ENCODE measurements at places on chromosomes 16 and 17. TPM values are rescaled to one million over a fixed set of nuclear protein-coding genes. Genes with fewer than 3 reads are reported as not detected.
A peak's percentile ranks its signal among the peaks of the same experiment; 100 is the strongest.

DNA sequence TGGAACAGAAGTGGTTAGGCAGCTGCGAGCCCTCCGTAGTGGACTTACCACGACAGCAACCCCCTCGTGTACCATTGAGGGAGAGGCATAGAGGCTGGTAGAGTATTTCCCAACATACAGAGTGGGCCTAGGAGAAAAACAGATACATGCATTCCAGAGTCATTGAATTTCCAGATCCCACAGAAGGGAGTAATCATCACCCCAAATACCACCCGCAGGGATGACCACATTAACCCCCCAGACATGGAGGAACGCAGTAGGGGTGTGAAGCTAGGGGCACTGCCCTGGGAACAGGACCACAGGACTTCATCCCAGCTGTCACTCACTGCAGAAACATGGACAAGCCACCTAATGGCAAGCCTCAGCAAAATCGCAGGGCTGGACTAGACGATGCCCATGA lies 44.7 kb upstream of the ICAM2 start:
- DNase-seq = no peak
- peak overlapping the region; percentile 6 for H3K4me3 ChIP-seq
- peaks cover 70% of the 10 kb centered on the region for H3K36me3 ChIP-seq
- H3K4me1 ChIP-seq = no peaks in the 10 kb centered on the region

GRCh38 chr16:67647111-67647651 lies 2.2 kb downstream of the CARMIL2 start:
- H3K4me3 ChIP-seq = no peak overlapping the region
- H3K27ac ChIP-seq = no peak overlapping the region
- peaks cover 5% of the 10 kb centered on the region for H3K4me1 ChIP-seq
- peaks cover 33% of the 10 kb centered on the region for H3K27me3 ChIP-seq
- no peaks in the 10 kb centered on the region for H3K36me3 ChIP-seq

GRCh38 chr17:75734674-75735294 lies 13.5 kb downstream of the ITGB4 start:
- H3K27ac ChIP-seq = no peak overlapping the region
- no peaks in the 10 kb centered on the region for H3K4me1 ChIP-seq
- no peaks in the 10 kb centered on the region for H3K36me3 ChIP-seq
- H3K4me3 ChIP-seq = no peak overlapping the region

- H3K36me3 ChIP-seq = no peaks in the 10 kb centered on the region
- no peak for DNase-seq
- H3K4me3 ChIP-seq = no peak overlapping the region
- H3K4me1 ChIP-seq = no peaks in the 10 kb centered on the region
Observed at GRCh38 chr16:35352431-35352830, 1893.0 kb downstream of the TP53TG3F start.

- H3K4me3 ChIP-seq = no peak overlapping the region
- no peak for DNase-seq
- no peaks in the 10 kb centered on the region for H3K4me1 ChIP-seq
- H3K27ac ChIP-seq = no peak overlapping the region
Observed at GRCh38 chr16:70779361-70779760, 21.6 kb downstream of the VAC14 start.

DNA sequence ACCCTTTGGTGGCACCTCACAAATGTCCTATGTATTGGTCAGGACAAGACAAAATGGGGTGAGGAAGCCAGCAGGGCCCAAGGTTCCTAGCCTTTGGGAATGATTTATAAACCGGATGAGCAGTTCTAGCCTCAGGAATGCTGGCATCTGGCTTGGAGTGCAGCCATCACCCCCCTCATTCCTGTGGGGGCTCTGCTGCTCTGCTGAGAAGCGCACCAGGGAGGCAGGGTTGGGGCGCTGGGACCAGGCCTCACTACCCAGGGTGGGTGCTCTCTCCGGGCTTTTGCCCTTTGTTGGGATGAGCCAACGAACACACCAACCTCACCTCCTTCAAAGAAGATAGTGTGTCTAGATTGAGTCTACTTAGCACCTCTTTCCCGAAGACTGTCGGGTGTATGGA lies 39.2 kb downstream of the TMEM11 start:
- DNase-seq = no peak
- H3K4me1 ChIP-seq = peaks cover 22% of the 10 kb centered on the region

- no peaks in the 10 kb centered on the region for H3K4me1 ChIP-seq
- no peaks in the 10 kb centered on the region for H3K36me3 ChIP-seq
- peak; percentile 38 for DNase-seq
Observed at GRCh38 chr17:6456914-6457687, 12.8 kb downstream of the PIMREG start.

- no peaks in the 10 kb centered on the region for H3K27me3 ChIP-seq
- no peak overlapping the region for H3K4me3 ChIP-seq
- peaks cover 8% of the 10 kb centered on the region for H3K4me1 ChIP-seq
- peaks cover 69% of the 10 kb centered on the region for H3K36me3 ChIP-seq
Observed at GRCh38 chr17:62597920-62598319, 29.6 kb upstream of the MRC2 start.

DNA sequence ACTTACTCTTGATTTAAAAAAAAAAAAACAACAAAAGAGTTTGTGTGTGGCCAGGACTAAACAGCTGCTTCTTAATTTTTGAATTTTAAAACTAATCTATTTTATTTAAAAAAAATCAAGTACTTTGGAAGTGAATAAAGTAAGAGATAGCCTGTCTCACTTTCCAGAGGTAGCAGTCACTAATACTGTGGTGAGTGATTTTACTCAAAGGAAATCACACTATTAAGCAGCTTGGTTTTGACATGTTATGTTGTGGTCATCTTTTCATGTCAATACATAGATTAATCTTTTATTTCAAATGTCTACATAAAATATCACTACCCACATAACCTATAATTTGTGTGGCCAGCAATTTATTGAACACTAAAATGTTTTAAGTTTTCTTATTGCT lies 102.2 kb upstream of the HLF start:
- no peaks in the 10 kb centered on the region for H3K4me1 ChIP-seq
- no peaks in the 10 kb centered on the region for H3K36me3 ChIP-seq
- H3K27ac ChIP-seq = no peak overlapping the region
- H3K27me3 ChIP-seq = no peaks in the 10 kb centered on the region
- DNase-seq = no peak

DNA sequence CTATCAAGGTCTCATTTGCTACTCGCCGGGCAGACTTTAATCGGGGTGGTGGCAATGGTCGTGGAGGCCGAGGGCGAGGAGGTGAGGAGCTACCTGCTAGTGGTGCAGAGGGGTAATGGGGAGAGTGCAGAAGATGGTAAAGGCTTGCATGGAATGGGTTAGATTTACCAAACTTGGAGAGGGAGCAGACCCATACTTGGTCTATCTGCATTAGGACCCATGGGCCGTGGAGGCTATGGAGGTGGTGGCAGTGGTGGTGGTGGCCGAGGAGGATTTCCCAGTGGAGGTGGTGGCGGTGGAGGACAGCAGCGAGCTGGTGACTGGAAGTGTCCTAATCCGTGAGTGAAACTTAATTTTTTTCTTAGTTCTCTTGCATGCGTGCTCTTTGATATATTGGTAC lies 10.1 kb downstream of the FUS start:
- no peak overlapping the region for H3K4me3 ChIP-seq
- H3K27ac ChIP-seq = no peak overlapping the region
- no peaks in the 10 kb centered on the region for H3K27me3 ChIP-seq

GRCh38 chr16:9322769-9323168 lies 231.3 kb downstream of the HAPSTR1 start:
- H3K4me3 ChIP-seq = no peak overlapping the region
- H3K27me3 ChIP-seq = no peaks in the 10 kb centered on the region
- H3K27ac ChIP-seq = no peak overlapping the region

- H3K4me3 ChIP-seq = no peak overlapping the region
- no peak for DNase-seq
- peaks cover 22% of the 10 kb centered on the region for H3K4me1 ChIP-seq
- H3K27ac ChIP-seq = no peak overlapping the region
- no peaks in the 10 kb centered on the region for H3K36me3 ChIP-seq
Observed at GRCh38 chr16:87368029-87368770, 15.4 kb downstream of the FBXO31 start.

- peaks cover 41% of the 10 kb centered on the region for H3K36me3 ChIP-seq
- peak overlapping the region; percentile 42 for H3K27ac ChIP-seq
- H3K4me3 ChIP-seq = no peak overlapping the region
- H3K4me1 ChIP-seq = peaks cover 54% of the 10 kb centered on the region
- H3K27me3 ChIP-seq = no peaks in the 10 kb centered on the region
- peak; percentile 89 for DNase-seq
Observed at GRCh38 chr17:41772218-41772585, 14.3 kb downstream of the JUP start.

GRCh38 chr17:70774339-70775117 lies 605.2 kb downstream of the KCNJ2 start:
- H3K4me1 ChIP-seq = no peaks in the 10 kb centered on the region
- DNase-seq = no peak
- H3K4me3 ChIP-seq = no peak overlapping the region
- no peak overlapping the region for H3K27ac ChIP-seq
- H3K36me3 ChIP-seq = no peaks in the 10 kb centered on the region

GRCh38 chr16:8005096-8005860 lies 585.0 kb downstream of the TMEM114 start:
- no peak for DNase-seq
- no peaks in the 10 kb centered on the region for H3K4me1 ChIP-seq
- no peaks in the 10 kb centered on the region for H3K27me3 ChIP-seq
- no peak overlapping the region for H3K4me3 ChIP-seq
- H3K36me3 ChIP-seq = no peaks in the 10 kb centered on the region

GRCh38 chr16:89446975-89447293 lies 43.4 kb downstream of the ANKRD11 start:
- no peak overlapping the region for H3K4me3 ChIP-seq
- H3K36me3 ChIP-seq = no peaks in the 10 kb centered on the region
- H3K27me3 ChIP-seq = no peaks in the 10 kb centered on the region
- peaks cover 75% of the 10 kb centered on the region for H3K4me1 ChIP-seq
- no peak overlapping the region for H3K27ac ChIP-seq
- DNase-seq = no peak

GRCh38 chr17:74892013-74892841 lies 1.2 kb downstream of the FADS6 start:
- no peaks in the 10 kb centered on the region for H3K4me1 ChIP-seq
- peaks cover 69% of the 10 kb centered on the region for H3K27me3 ChIP-seq
- H3K36me3 ChIP-seq = no peaks in the 10 kb centered on the region
- DNase-seq = no peak
- no peak overlapping the region for H3K27ac ChIP-seq
- no peak overlapping the region for H3K4me3 ChIP-seq

Gene TAT
- total RNA-seq = not detected

Gene CHRNE
- total RNA-seq = 0.98 TPM

Gene ABAT
- 9.8 TPM for total RNA-seq

Gene PDE6G
- 1.0 TPM for total RNA-seq

Gene MFSD11
- 32.3 TPM for total RNA-seq

Gene TBC1D3C
- total RNA-seq = not detected

Gene CSH1
- not detected for total RNA-seq

Gene PLCG2
- total RNA-seq = 47.6 TPM

Gene LITAFD
- total RNA-seq = not detected

Gene KRT33B
- total RNA-seq = not detected

Gene PLEKHH3
- 26.4 TPM for total RNA-seq

Gene ALOX12
- total RNA-seq = 0.17 TPM
